Activated CD4-positive, alpha-beta T cell treated with anti-CD3 and anti-CD28 coated beads, Interleukin-2, amount 50 U/mL, for 1 hour (primary cell): ENCODE measurements at places on chromosomes 4 and X.

GRCh38 chr4:113637823-113638561 lies 123.5 kb downstream of the CAMK2D start:
- no peak for DNase-seq

DNA sequence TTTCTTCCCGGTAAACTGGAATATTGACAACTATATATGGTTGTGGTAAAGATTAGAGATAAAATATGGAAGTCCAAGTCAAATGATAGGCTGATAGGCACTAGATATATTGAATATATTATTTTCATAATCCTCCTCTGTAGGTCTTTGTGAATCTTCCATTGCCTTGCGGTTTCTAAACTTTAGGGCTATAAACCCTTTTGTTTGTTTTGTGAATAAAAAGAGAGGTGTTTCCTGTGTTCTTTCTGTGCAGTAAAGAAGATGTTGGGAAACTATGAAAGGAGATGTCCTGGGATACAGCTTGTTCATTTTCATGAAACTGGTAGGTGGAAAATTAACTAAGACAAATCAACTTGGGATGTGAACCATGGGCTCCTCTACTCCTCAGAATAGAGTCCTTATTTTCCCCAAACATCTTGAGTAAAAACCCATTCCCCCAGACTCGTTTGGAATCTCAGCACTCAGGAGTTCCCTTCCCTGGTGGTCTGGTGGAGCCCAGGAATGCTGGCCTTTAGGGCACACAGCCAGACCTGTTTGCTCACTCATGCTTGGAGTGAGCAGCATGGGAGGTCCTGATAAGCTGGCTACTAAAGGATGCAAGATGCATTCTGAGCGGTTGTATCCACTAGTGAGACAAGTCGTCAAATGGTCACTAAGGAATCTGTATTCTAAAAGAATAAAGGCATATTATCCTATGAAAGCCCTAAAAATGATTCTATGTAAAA lies 22.2 kb downstream of the PRDM8 start:
- DNase-seq: no peak

DNA sequence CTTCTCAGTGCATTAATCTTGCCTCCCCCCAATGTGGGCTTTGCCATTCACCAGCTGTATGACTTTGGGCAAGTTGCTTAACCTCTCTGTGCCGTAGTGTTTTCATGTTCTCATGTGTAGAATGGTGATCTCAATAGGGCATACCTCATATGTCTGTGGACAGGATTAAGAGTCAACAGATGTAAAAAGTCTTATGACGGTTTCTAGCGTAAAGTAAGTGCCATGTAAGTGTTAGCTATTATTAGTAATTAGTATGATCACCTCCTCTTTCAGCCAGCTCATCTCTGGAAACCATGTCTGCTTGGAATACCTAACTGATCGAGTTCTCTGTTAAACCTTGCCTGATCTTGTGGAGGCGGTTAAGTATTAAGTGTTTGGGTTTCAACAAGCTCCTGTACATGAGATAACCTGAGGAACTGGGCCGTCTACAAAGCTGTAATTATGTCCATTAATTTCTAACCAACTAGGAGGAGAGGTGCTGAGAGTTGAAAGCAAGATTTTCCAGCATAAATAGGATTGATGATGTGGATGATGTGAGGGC lies 66.3 kb downstream of the TSC22D3 start:
- no peak for DNase-seq

- DNase-seq: no peak
Measured at GRCh38 chrX:147978931-147979330, 2.2 kb upstream of the FMR1NB start.

DNA sequence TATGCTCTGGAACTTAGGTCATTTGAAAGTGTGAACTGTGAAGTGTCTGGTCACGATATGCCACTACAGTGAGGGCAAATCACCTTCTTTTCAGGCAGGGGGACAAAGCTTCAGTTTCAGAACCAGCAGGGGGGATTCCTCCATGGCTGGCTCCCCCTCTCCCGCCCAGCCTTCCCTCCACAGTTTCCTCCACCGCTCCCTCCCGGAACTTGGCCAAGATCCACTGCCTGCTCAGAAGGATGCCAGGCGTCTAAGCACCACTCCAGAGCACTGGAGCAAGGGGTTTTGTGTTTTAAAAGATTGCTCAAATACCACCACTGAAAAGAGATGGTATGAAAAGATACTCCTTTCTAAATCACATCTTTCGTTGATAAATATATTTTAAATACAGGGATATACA lies 126.9 kb downstream of the ELOVL6 start:
- no peak for DNase-seq

- no peak for DNase-seq
Measured at GRCh38 chr4:185532795-185533324, 2.4 kb downstream of the PDLIM3 start.

DNA sequence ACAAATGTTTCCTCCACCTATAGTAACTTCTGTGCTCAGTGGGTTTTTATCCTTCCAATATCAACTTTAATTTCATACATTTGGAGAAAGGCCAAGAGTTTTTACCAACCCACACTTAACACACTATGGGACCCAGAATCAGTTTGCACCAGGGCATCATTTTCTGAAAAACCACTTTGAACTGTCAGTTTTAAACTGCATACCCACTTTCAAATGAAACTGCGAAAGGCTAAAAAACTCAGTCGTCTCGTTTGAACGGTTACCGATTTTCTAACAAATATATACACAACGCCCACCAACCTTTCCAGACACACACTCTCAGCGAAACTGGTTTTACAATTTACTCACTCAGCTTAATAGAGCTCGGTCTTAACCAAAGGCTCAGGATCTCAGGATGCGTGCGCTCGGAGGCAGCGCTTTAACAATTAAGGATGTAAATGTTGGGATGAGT lies 376 bp downstream of the ABCG2 start:
- no peak for DNase-seq

- DNase-seq: no peak
Measured at GRCh38 chr4:4443821-4444220, 56.9 kb downstream of the NSG1 start.

DNA sequence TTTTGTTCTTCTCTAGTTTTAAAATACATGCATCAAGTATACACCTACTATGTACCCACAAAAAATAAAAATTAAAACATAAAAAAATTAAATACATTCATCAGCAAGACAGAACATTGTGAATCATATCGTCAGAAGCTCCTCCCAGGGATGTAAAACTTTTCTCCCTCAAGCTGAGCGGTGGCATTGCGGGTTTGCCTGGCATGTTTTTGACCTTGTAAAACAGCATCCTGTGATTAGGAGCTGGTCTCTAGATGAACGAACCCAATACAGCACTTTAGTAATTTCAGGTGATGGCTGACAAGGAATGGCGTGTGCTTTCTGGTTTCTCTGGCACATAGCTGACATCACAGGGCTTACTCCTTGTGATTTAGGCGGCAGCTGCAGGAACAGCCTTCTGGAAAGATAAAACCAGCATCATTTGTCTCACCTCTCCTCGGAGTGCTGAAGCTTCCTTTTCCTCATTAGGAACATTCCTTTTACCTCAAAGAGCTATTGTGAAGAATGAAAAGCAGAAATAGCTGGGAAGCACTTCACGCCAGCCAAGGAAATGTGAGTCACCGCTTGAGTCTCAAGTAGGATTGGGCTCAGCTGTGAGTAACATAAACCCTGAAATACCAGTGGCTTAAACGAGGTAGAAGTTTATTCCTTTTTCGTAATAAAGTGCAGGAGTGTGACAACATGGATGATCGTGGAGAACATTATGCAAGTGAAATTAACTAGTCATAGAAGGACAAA lies 44.3 kb downstream of the NYX start:
- no peak for DNase-seq

DNA sequence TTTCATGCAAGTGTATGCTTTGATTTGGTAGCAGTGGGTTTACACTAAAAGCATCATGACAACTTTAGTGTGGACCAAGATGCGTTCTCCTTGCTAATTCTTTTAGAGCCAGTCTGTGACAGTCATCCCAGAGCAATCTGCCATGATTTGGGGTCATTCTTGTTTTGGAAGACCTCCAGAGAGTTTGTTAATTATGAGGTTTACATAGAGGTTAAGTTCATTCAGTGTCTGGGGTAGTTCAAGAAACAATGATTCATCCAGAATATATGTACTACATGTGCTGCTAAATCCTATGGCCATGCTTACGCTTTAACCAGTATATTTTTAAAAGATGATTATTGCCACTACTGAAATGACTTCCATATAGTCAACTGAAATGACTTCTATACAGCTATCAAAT lies 328.5 kb upstream of the AGA start:
- no peak for DNase-seq

DNA sequence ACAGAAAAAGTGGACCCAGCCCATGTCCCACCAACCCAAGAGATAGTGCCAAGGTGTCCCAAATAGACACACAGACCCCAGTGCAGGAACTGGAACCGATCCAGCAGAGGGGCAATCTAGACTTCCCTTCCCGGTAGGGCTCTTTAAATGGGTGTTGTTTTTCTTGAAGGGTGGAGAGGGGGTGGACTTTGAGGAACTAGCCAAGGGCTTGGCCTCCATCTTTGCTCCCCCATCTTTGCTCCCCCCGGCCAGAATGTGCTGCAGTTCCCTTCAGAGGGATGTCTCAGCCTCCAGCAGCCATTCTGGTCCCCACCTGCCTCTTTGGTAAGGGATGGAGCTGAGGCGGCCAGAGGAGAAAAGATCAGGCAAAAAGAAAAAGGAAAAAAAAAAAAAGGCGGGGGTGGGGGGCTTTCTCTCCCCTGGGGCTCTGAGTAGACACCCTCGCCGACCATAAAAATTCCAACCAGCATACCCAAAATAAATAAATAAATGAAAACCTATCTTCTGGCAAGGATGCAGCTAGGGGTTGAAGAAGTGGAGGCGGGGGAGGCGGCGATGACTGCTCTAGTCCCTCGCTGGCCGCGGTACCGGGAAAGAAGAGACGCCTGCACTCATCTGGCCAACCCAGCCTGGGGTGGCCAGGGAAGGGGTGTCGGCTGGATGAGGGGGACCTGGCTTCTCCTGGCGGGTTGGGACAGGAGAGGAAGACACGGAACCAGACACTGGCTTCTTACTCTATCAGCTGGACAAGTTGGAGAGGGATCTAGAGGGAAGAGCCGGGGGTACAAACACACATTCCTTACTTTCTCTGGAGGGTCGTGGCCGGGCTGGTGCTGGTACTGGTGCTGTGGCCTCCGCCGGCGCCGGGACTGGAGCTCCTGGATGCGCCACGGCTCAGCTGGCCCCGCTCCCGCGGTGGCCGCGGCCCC lies 38.5 kb upstream of the IQSEC2 start:
- no peak for DNase-seq

DNA sequence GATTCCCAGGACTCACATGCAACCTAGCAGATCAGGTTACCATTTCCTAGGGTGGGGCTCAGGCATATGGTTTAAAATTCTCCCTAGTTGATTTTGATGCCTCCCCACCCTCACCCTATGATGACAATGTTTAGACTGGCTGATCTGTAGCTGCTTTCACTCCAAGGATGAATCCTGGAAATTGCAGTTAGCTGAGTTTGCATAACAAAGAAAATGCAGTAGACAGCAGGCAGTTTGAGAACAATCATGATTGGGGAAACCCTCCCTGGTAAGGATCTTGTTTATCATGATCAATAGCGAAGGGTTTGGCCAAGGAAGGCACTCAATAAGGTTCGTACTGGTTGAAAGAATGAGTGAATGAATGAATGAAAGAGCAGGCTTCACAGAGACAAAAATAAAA lies 2.1 kb downstream of the ZNF518B start:
- no peak for DNase-seq

DNA sequence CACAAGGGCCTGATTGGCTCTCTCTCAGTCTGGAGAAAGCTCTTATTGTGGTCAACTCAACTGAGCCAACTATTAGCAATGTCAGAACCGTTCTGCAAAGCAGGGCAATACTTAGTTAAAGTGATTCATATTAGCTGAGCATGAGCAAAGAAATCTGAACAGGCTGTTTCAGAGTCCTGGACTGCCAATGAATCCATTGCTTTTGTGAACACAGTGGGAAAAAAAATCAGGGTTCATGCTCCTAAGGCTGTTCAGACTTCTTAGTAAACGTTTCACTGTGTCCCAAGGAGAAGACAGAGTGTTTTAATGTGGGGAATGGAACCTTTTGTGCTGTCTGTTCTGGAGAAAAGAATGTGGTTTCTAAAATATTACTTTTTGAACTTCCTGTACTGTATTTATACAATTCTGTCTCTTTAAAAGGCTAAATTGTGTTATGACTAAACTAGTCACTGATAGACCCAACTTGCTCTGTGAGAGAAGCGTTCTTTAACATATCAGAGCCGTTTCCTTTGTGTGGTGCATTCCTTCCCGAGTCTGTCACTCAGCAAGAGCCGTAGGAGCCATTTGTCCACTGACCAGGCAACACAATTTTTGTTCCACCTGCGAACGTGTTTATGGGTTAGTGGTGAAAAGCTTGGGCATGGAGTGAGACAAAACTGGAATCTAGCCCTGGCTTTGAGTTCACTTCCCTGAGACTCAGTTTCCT lies 366.1 kb downstream of the FBXO8 start:
- no peak for DNase-seq

- no peak for DNase-seq
Measured at GRCh38 chrX:71949844-71950445, 39.3 kb downstream of the NHSL2 start.

GRCh38 chr4:99848591-99849001 lies 32.0 kb downstream of the DAPP1 start:
- DNase-seq: no peak
